ENCODE measurements at places on chromosomes 4 and X. TPM values are rescaled to one million over a fixed set of nuclear protein-coding genes. Genes with fewer than 3 reads are reported as not detected.

THAP9 gene
- total RNA-seq, result 2.7 TPM

MAGED4B gene
- 15.5 TPM for total RNA-seq

MAGEA9B gene
- total RNA-seq, result not detected

TEC gene
- total RNA-seq, result 4.2 TPM

Data from CD4-positive, alpha-beta memory T cell (primary cell).